ENCODE measurements at places on chromosomes 2 and 18. TPM values are rescaled to one million over a fixed set of nuclear protein-coding genes. Genes with fewer than 3 reads are reported as not detected.

LIMS2 gene
- total RNA-seq: 4.8 TPM

CYP27A1 gene
- total RNA-seq: 0.58 TPM

METTL5 gene
- total RNA-seq: 35.2 TPM

SERPINB4 gene
- total RNA-seq: not detected

TM4SF20 gene
- total RNA-seq: under 0.01 TPM

CERS6 gene
- 17.1 TPM for total RNA-seq

ANO7 gene
- 0.85 TPM for total RNA-seq

All from regular cardiac myocyte (primary cell).